ENCODE measurements at places on chromosomes 7 and 10.
A peak's percentile ranks its signal among the peaks of the same experiment; 100 is the strongest.

- DNase-seq, result no peak
Measured at GRCh38 chr7:109821156-109821555, 1251.5 kb downstream of the DNAJB9 start.

DNA sequence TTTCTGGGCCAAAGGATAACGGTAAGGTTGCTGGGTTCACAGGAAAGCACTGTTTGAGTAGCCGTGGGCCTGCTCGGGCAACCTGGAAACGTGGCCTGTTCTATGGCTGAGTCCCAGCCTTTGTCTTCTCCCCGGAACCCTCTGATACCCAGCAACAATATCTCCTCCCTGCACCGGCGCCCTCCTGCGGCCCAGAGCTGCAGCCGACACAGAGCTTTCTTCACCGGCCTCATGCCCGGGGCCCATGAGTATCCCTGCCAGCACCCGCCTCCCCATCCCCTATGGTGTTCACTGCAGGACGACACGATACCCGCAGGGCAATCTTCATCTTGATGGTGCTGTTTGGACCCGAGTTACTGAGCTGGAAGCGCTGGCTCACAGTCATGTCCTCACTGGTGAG, 38.6 kb upstream of the NCAPG2 start:
- DNase-seq, result no peak

DNA sequence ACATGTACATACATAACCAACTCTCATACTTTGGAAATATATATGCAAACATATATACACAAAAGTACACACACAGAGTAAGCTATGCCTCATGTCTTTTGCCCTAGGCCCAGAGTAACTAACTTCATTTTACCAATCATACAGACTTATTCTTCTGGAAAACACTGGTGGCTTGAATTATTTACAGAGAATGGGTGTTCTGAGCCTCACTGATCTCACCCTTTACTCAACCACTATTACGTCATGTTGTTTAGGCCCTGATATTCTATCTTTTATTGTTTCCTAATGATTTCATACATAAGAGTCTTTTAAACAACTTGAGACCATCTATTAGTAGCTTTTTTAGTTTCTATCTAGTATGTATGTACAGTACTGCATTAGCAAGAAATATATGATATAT, 43.0 kb downstream of the ANK3 start:
- no peak for DNase-seq

- peak; percentile 34 for DNase-seq
Measured at GRCh38 chr7:18356191-18356645, 139.3 kb upstream of the HDAC9 start.

GRCh38 chr7:52781250-52781649, 254.2 kb upstream of the POM121L12 start:
- no peak for DNase-seq

- DNase-seq, result peak; percentile 90
Measured at GRCh38 chr10:44974628-44975430, 3.8 kb downstream of the DEPP1 start.

- no peak for DNase-seq
Measured at GRCh38 chr10:51145375-51145774, 71.1 kb downstream of the PRKG1 start.

GRCh38 chr7:44368885-44369284, 43.5 kb upstream of the CAMK2B start:
- peak; percentile 71 for DNase-seq

DNA sequence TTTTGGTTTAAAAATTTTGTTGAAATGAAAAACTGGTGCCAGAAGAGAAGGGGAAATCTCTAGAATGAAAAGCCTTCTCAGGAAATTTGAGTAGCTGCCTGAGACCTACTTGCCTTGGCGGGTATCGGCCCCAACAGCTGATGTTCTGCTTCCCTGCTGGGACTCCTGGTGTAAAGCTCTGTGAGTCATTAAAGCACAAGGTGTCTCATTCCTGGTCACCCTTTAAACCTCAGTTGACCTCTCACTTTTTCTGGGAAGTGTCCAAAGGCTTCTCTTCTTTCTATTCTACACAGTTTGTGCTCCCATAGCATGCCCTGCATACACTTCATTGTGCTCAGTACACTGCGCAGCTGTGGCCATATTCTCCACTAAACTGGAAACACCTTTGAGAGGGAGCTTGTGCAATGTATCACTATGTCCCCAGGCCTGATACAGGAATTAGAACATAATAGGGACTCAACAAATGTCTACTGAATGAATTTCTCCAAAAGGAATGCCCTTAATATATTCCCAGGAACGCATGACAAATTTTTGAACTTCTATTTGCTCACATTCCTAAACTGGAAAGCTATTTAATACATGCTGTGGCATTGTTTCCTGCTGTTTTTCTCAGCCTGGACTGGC, 303.9 kb downstream of the SDHAF3 start:
- DNase-seq, result peak; percentile 30

- DNase-seq, result no peak
Measured at GRCh38 chr10:51789903-51790302, 90.5 kb upstream of the CSTF2T start.

DNA sequence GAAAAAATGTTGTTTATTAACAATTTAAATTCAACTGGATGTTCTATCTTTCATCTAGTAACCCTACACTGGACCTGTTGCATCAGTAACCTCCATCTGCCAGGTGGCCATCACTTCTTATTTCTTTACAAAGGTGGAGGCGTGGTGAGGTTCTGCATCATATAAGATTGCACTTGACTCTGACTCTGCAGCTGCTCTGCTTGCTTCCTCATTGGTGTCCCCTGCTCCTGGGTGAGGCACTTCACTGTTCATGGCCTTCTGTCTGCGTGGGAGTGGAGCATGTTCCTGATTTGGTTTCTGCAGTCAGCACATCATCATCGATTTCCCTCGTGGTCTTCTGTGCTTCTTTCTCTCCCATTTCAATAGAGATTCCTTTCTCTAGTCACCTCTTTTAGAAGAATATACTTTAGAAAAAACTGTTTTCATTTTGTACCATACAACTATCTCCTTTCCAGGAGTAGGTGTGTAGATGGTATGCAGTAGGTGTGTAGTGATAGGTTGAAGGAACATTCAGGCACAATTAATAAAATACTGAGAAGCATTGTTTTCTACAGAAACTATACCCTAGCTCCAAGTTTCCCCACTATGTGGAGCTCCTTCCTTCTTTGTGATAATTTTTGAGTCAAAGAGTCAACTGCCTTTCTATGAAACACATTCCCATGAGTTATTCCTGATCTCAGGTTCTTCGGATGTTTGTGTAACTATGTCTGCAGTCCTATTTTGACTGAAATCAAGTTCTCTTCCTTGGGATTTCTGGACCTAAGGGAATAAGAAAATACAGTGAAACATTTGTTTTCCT, 231.7 kb upstream of the CNTNAP2 start:
- no peak for DNase-seq

DNA sequence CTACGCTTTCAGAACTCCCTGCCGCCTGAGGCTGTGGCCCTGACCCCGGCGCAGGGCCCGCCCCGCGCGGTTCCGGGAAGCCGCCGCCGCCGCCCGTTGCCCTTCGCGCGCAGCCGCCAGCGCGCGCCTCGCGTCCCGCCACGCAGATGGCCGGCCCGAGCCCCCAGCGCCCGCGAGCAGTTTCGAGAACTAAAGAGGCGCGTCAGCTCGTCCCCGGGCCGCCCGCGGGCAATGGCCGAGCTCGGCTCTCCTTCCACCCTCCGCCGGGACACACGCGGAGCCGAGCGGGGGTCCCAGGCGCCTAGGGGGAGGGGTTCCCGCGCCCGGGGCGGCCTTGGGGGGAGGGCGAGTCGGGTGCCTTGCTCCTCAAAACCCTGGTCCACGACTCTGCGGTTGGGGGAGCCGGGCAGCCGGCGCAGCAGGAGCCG, 1.8 kb downstream of the HNRNPF start:
- peak; percentile 76 for DNase-seq

- DNase-seq, result no peak
Measured at GRCh38 chr7:23106823-23107663, 1.5 kb downstream of the KLHL7 start.

DNA sequence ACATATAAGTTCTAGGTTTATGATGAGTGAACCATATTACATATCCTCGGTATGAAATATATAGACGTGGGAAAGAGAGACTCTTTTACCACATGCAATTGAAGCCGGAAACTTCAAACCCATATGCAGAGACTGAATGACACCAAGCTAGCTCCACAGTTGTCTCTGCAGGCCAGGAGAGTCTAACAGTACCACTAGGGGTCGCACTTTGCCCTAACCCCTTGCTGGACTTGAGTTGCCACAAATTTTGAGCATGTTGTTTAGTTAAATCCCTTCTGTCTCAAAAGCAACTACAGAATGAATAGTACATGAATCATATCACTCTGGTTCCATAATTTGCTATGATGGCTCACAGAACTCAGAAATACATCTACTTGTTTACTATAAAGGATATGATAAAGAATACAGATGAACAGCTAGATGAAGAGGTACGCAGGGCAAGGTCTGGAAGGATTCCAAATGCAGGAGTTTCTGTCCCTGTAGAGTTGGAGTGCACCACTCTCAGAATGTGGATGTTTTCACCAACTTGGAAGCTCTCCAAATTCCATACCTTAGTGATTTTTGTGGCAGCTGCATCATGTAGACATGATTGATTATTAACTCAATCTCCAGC, 112.4 kb upstream of the YAE1 start:
- DNase-seq, result peak; percentile 56

DNA sequence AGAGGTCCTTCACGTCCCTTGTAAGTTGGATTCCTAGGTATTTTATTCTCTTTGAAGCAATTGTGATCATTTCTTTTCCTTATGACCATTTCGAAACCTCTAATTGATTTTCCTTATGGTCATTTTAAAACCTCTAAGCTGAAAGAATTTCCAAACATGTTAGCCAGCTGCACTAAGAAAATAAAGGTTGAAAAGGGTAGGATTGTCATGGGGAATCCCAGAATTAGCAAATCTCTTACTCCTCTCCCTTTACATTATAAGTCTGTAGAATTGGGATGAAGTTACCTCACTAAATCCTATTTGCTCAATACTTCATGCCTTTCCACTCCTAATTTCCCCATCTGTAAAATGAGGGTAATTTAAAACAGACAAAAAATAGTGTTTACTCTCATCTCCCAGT, 79.5 kb downstream of the FAM185A start:
- no peak for DNase-seq

GRCh38 chr10:72026278-72027111, 61.9 kb downstream of the SPOCK2 start:
- peak; percentile 55 for DNase-seq

GRCh38 chr7:13077466-13077865, 390.0 kb downstream of the ARL4A start:
- peak; percentile 4 for DNase-seq

- no peak for DNase-seq
Measured at GRCh38 chr7:3206771-3207191, 94.3 kb upstream of the SDK1 start.

DNA sequence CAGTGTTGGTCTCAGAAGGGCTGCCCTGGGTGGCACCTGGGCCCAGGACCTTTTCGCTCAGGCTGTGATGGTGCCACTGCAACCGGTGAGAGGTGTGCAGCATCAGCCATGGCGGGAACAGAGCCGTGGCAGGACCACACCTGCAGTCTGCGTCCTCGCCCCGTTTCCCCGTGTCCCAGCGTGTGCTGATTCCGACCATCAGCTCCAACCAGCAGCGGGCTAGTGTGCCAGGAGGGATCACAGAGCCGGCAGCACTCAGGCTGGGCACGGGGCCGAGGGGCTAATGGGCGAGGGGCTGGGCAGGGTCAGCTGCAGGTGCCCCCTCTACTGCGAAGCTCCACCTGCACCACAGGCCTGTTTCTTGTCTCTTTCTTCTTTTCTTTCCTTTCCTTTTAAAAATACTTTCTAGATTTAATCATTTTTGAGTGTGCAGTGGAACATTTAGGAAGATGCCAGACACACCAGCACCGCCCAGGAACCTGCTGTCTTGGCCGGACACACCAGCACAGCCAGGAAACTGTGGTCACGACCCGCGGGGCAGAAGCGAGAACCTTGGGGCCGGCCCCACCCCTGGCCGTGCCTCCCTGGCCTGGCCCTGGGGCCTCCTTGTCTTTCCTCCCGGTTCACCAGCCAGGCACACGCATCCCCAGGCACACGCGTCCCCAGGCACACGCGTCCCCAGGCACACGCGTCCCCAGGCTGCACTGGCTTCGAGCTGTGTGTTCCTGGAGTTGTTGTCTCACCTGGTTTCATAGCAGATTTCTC, 34.6 kb downstream of the ADGRA1 start:
- no peak for DNase-seq

DNA sequence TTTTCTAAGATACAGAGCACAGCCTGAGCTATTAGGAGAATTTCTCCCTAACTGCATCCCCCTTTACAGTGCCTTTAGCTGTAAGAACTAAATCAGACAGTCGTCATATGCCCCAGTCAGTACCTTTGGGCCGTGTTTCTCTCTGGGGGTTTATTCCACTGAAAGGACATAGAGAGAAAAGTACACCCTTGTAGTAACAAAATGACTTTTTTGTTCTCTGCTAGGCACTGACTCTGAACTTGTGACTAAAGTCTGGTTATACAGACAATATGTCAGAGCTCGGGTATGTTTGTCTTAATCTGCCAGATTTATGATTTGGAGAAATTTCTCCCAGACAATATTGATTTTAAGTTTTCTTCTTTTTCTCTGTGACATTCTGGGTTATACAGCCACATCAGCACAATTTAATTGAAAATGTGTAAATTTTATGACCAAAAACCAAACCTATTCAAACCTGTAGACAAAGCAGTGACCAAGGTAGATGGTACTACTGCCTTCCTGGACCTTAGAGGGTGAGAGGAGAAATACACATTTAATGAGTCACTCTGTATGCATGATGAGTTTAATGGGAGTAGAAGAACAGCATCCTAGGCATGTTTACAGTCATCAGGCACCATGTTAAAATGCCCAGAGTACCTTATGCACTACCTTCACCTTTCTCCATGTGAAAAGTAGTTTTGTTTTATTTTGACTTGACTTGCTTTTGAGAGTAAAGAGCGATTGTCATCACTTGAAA, 156.1 kb upstream of the PLXDC2 start:
- peak; percentile 12 for DNase-seq

DNA sequence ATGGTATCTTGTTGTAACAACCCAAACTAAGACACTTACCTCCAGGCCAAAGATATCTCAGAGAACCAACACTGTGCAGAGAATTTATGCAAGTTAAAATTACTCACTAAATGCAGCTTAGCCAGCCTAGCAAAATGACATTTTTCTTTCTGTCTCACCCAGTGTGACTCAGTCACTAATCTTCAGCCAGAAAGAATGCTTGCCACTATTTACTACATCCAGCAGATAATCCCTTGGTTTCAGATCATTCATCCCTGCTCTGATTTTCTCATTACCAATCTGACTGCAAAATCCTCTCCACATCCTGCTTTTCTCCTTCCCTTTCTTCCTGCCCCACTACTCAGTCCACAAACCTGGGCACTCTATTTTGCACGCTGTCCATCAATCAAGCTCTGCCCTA, 93.5 kb upstream of the NEBL start:
- DNase-seq, result no peak

GRCh38 chr7:94738071-94738470, 82.1 kb upstream of the SGCE start:
- DNase-seq, result no peak

- no peak for DNase-seq
Measured at GRCh38 chr10:68434657-68435056, 27.6 kb upstream of the RUFY2 start.
